Omental fat pad (tissue), 4 donors: ENCODE measurements at places on chromosomes 13 and 19.

- DNase-seq = no peak
Observed at GRCh38 chr19:511101-511851, 4.0 kb downstream of the TPGS1 start.

GRCh38 chr13:76826527-76826926, 59.7 kb downstream of the KCTD12 start:
- DNase-seq = no peak

DNA sequence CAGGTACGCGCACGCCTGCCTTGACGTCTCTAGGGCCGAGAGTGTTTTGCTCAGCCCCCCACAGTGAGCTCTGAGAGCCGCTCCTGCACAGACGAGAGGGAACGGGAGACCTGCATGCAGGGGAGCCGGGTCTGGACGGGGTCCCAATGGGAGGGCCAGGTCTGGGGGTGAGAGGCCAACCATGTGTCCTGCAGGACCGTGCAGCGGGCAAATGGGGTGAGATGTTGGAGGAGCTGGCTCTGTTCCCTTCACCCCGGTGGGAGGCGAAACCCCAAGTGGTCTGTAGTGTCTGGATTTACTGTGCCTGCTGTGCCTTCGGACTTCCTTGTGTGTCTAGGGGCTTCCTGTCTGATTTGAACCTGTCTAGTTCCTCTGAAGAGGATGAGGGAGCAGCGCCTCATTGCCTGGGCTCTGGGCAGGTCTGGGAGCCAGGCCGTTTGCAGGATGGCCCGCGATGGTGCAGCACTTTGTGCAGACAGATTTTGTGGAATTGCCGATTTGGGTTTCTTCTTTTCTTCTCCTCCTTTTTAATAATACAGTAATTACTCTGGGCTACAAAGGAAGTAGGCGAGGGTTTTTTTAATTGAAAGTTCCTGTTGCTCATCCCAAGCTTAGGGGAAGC, 2.1 kb downstream of the CSNK1G2 start:
- DNase-seq = no peak

- DNase-seq = no peak
Observed at GRCh38 chr19:40510526-40511115, 43.8 kb downstream of the SPTBN4 start.

DNA sequence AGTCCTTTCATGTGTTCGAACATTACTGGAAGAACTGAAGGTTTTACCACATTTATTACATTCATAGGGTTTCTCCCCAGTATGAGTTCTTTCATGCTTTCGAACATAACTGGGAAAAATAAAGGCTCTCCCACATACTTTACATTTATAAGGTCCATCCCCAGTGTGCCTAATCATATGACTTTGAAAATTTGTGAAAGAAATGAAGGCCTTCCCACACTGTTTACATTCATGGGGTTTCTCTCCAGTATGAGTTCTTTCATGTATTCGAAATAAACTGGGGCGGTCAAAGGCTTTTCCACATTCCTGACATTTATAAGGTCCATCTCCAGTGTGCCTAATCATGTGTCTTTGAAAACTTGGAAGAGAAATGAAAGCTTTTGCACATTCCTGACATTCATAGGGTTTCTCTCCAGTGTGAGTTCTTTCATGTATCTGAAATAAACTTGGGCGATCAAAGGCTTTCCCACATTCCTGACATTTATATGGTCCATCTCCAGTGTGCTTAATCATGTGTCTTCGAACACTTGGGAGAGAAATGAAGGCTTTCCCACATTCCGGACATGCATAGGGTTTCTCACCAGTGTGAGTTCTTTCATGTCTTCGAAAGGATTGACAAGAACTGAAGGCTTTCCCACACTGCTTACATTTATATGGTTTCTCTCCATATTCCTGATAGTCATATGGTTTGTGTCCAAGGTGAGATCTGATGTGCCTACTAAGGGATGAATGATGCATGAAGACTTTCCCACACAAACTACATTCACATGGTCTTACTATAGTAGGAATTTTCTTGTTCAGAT, 24.0 kb downstream of the ZNF564 start:
- DNase-seq = no peak

- no peak for DNase-seq
Observed at GRCh38 chr19:32881766-32882165, 12.2 kb upstream of the SLC7A9 start.

DNA sequence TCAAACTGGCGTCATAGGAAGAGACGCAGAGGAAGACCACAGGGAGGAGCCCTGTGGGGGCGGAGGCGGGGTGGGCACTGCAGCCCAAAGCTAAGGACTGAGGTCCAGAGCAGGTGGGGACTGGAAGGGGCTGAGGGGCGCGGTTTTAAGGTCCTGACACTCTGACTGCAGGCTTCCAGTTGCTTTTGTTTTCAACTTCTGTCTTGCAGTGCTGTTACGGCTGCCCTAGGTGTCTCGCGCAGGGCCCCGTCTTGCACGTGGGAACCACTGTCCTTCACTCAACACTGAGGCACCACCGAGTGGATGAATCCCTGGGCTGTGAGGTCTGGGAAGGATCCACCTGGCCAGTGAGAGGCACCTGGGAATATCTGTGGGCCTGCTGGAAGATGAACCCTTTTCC, 76.0 kb downstream of the TEX29 start:
- no peak for DNase-seq

GRCh38 chr19:50969413-50969760, at the start of gene KLK6:
Gene KLK6 (minus strand): TSS chr19:50969591. CDS start chr19:50968104, 1,487 bp downstream.
- no peak for DNase-seq

DNA sequence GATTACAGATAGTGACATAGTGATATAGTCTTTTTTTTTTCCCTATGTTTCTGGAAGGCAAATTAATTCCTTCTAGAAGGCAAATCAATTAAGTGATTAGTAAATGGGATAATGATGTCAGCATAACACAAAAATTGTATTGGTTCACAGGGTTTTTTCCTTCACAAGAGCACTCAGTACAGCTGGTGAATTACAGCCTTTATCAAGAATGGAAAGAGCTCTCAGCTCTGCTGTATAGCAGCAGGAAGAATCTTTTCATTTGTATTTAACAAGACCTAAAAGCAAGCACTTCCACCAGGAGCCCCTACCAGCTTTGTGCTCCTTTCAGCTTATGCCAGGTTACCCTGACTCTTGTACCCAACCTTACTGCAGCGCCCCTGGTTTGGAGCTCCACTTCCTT, 90.8 kb downstream of the SERP2 start:
- no peak for DNase-seq
